ENCODE measurements at places on chromosomes 7 and 10.

DNA sequence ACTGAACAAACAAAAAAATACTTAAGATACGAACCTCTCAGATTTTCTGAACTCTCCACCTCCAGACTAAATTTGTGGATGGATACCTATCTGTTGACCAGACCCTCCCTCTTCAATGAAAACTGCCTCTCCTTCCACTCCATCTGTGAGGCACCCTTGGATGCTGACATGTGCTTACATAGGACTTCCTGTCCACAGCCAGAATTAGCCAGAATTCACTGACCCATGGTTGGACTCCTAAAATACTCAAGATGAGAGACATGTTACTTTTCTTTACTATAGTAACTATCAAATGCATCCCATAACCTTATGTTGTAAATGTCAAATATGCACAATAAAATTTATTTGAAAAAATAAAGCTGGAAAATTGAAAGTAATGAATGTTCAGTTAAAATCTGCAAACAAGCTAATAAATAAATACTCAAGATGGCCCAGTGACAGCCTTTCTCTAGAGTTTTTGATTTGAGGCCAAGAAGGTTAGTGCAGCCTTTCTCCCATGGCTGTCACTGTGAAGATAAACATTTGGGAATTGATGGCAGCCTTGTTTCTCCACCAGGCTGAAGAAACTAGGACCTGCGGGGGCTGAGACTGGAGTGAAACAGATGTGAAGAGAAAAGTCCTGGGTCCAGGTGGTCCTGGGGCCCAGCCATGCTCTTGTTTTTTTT, 287.0 kb downstream of the ZEB1 start:
- DNase-seq = no peak

DNA sequence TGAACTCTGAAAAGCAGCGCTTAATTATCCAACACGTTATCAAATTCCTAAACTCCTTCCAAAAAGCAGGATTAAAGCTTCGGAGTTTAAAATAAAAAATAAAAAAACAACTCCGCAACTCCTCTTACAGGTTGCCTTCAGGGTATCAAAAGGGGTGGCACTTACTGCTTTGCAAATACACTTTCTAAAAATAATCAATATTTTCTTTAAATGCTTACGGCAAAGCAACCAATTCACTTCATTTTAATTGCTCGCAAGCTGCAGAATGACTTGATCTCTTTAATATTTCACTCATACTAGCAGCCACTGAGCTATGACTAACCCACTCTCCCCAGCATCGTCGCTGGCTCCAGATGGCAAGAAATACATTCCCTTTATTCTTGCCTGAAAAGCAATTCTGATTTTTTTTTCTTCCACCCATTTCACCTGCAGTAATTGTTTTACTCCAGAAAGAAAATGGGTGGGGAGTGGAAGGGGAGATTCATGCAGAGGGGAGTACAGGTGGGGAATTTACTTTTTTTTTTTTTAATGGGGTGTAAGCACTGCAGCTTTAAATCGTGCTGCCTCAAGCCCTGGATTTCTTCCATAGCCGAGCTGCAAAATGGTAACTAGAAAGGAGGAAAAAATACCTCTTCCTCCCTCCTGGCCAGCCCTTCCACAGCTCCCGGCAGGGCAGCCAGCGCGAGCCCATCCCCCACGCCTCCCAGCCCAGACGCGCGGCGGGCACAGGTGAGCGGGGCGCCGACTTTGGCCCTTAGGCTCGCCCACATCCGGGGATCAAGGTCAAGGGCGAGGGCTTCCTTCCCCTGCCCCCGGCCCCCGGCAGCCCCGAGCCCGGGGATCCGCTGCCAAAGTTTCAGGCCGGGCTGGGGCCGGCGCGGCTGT, 54.2 kb upstream of the FHIP2A start:
- DNase-seq = no peak

DNA sequence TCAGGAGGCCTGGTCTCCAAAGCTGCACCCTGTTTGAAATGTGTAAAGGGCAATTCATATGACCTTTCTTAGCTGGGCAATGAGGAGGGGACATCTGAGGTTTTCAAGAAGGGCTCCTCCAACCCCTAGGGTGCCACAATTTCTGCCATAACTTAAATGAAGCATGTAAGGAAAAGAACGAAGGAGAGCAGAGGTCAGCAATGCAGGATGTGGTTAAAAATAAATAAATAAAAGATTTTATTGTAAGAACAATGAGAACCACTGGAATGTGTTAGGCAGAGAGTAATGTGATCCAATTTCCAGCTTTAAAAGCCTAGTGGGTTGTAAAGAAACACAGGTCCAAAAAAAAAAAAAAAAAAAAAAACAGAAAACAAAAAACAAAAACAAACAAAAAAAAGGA, 673.1 kb downstream of the TNS3 start:
- peak; percentile 60 for DNase-seq

- no peak for DNase-seq
Observed at GRCh38 chr10:91924212-91925021, 847 bp downstream of the BTAF1 start.

DNA sequence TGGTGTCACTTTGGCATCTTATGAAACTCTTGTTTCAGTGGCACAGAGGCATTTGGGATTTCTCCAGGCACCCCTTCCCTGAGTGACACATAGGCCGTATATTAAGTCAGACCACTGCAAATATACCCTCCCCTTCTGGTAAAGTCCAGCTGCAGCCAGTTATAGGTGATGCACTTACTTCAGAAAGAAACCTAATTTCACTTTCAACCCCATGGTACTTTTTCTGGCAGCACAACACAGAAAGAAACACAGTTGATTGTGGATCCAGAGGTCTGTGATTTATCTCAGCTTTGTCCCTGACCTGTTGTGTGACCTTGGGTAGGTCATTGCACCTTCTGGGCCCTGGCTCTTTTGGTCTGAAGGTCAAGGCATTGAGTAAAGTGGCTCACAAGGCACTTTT, 173.2 kb downstream of the BUB3 start:
- DNase-seq = no peak

GRCh38 chr7:106462365-106462859, 177.6 kb upstream of the NAMPT start:
- no peak for DNase-seq

DNA sequence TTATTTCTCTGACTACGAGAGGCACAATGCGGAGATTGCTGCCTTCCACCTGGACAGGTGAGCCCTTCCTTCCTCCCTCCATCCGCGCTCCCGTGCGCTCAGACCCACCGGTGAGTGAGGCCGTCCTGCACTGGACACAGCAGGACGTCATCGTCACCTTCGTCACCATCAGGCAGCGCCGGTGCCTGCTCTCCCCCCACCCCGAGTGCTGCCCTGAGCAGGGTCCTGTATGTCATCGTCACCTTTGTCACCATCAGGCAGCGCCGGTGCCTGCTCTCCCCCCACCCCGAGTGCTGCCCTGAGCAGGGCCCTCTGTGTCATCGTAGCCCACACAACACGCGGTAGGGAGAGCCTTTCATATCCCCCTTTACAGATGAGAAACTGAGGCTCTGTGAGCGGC, 43.5 kb upstream of the FOXL3 start:
- no peak for DNase-seq

DNA sequence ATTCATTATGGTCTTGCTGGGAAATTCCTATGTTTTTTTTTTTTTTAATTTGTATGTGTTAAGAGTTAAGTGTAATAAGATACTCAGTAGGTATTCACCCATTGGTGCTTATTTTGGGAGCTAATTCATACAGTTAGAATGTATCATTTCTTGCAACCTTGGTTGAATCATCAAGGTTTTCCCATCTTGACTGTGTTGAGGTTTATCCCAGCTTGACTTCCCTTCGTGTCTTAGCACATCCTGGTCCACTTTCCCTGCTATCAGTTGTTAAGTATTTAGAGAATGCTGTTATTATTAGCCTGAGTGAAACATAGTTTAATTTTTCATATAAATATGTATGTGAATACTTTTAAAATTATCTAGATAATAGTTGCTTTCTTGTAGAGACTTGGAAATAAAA, 20.8 kb downstream of the RALA start:
- DNase-seq = no peak

DNA sequence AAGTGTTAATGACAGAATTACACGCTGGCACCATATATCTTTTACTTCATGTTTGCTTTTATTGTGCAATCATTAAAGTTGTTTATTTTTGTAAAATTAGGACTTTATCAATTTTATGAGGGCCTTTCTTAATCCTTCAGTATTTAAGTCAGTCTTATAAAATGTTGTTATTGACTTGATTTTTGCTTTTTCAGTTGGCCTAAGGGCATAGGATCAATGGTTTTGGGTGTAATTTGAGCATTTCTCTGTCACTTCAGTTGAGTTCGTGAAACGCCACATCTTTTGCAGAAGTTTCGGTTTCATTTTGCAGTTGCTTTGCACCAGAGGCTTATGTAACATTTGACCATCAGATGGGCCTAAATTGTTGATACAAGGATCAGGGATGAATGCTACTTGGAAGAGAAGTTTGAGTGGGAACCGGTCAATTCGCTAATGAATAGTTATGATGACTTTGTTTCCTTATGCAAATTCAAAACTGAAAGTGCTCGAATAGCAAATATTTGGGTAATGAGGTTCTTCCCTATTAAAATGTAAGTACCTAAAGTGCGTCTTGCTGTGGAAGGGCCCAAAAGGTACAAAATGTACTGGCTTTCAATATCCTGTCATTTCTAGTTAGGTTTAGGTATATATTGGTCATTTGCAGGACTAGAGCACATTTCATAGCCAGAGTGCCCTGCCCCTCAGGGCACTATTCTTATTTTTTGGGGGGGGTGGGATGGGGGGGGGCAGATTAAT, 340.9 kb downstream of the LRMDA start:
- DNase-seq = no peak

DNA sequence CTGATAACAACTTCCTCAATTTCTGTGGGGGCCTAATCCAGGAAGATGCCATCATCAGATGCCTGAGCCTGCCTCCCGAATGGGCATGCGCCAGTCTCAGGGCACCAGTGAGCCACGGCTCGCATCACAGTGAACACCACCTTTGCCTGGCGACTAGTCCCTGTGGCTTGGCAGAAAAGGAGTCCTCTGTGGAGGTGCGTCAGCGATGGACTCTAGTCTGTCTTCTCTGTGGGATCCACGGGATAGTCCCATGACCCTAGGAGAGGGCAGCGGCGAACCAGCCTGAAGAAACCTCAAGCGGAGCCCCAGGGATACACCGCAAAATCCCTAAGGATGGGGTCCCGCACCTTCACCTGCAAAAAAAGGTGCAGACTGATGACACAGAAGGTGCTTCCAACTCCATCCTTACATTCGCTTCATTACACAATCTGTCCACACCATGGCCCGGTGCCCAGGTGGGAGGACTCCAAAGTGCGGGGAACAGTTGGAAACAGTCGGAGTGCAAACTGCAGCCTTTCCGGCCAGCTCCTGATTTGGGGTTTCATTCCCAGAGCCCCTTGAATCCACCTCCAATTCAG, 35.1 kb upstream of the ZNF273 start:
- DNase-seq = no peak

DNA sequence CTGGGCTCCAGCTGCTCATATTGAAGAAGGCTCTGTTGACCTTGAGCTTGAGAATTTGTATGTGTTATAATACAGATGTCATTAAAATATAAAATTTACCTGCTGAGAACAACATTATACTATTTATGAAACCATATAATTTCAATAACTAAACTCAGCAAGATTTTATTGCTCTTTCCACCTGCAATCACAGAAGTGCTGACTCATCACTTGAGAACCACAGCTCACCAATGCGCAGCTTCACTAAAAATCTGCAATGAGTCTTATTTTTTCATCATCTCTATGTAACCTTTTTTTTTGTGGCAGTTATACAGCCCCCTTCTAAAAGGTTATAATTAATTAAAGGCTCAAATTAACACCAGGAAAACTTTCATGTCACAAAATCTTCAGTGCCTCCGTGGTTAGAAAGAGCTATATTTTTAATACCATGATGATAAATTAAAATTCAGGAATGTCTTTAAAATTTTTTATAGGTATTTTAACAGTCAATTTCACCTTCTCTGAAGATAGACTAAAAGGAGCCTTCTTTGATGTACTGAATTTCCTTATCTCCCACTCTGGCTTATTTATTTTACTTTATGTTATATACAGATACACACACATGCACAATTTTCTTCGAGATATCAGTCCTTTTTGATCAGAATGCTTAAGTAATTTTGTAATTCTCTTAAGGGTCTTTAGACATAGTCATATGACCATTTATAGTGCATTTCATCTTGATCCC, 102.7 kb downstream of the EVX1 start:
- DNase-seq = no peak

DNA sequence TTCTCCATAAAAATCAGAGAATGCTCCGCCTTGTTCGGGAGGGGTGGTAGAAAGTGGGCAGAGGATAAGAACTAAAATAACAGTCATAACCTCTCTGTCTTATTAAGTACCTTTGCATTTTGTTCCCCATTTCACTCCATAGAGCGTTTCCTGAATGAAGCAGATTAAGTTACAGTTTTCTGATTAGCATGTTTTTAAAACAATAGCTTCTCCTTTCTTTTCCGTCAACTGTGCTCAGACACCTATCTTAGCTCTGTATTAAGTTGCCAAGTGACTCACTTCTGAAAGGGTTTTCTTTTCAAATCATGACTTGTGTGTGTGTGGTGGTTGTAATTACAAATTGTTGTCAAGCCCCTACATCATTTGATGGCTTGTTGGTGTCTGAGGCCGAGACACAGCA, 1.4 kb downstream of the HABP2 start:
- no peak for DNase-seq

- no peak for DNase-seq
Observed at GRCh38 chr7:99997545-99998137, 17.8 kb upstream of the ZKSCAN1 start.

DNA sequence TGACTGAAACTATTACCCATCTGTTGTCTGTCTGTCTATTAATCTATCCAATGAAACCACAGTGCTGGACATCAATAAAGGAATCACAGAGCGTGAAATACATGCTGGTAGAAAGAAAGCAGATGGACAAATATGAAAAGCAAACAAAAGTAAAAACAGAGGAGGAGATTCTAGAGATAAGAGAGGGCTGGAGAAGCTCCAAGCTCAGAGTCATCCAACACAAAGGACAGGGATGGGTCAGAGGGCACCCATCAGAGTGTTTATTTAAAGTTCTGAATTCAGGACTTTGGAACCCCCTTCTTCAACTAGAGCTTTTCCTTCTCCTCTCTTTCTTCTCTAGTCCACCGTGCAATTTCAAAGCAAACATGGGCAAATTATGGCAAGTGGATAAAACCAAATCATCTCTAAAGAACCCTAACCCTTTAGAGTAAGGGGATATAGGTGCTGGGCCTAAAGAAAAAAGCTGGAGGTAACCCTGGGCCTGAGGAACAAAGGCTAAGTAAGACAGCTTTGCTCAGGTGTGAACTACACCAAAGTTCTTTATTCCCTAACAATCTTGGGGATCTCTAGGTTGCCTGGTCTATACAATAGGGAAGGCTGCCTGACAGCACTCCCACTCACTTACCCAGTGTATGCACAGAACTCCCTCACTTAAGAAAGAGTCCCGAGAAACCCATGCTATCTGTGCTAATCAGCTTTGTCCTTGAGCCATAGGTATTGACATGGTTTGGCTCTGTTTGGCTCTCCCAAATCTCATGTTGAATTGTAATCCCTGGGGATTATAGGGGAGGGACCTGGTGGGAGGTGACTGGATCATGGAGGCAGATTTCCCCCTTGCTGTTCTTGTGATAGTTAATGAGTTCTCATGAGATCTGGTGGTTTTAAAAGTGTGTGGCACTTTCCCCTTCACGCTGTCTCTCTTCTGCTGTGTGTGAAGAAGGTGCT, 97.0 kb downstream of the BAMBI start:
- no peak for DNase-seq

GRCh38 chr10:63494951-63495350, 26.2 kb upstream of the REEP3 start:
- DNase-seq = no peak

Data from AG09319 (cell line).